Activated CD8-positive, alpha-beta memory T cell treated with anti-CD3 and anti-CD28 coated beads for 1 hour (primary cell): ENCODE measurements at places on chromosomes 4 and X.

GRCh38 chrX:40761762-40762161 is 26.4 kb upstream of the MED14 start:
- no peak for DNase-seq

GRCh38 chrX:16160729-16161128 is 6.6 kb upstream of the MAGEB17 start:
- no peak for DNase-seq

GRCh38 chr4:108793415-108793814 is 30.6 kb upstream of the ETNPPL start:
- DNase-seq: no peak

DNA sequence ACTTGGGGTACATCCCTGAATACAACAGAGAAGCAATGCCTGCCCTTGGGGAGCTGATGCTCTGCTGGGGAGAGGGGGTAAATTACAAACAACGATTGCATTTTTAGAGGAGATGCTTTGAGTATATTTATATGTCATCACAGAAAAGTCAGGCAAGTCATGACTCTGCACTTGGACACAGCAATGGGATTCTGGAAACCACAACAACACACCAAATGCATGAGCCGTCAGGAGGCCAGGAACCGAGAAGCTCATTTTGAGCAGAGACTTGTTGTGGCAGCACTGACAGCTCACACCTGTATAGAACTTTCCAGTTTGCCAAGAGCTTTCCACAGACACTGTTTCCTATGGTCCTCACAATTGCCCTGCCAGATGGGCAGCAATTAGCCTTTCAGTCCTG is 113.2 kb upstream of the RBPJ start:
- DNase-seq: no peak

- no peak for DNase-seq
Observed at GRCh38 chr4:36088542-36088941, 155.8 kb downstream of the ARAP2 start.

- no peak for DNase-seq
Observed at GRCh38 chrX:78102091-78102490, 2.0 kb upstream of the PGK1 start.

- no peak for DNase-seq
Observed at GRCh38 chr4:147078875-147079658, 133.4 kb upstream of the TTC29 start.

- no peak for DNase-seq
Observed at GRCh38 chrX:50942471-50942870, 31.9 kb downstream of the BMP15 start.

- no peak for DNase-seq
Observed at GRCh38 chrX:19616016-19616415, 100.7 kb upstream of the MAP3K15 start.

DNA sequence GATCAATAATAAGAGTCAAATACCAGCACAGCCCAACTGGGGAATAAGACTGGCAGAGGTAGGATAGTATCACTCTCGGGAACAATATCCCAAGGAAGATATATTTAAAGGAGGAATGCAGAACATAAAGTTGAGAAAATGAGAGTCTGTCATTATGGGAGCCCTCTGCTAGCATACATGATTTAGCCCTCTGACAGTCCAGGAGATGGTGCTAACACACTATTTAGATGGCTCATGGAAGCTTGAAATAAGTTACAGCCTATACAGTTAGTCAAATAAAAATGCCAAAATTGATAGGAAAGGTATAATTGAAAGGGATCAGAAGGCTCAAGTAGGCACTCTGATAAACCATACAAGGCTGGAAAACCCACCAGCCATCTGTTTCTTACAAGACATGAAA is 201.0 kb upstream of the NEIL3 start:
- DNase-seq: no peak

- DNase-seq: no peak
Observed at GRCh38 chrX:39302838-39303237, 501.6 kb downstream of the MID1IP1 start.

- DNase-seq: no peak
Observed at GRCh38 chrX:107894038-107894437, 68.4 kb downstream of the MID2 start.

- DNase-seq: no peak
Observed at GRCh38 chr4:22720091-22720490, 27.4 kb downstream of the GBA3 start.
